DMS79 (cell line): ENCODE measurements at places on chromosomes 5 and 9.
A peak's percentile ranks its signal among the peaks of the same experiment; 100 is the strongest.

- DNase-seq, result no peak
Observed at GRCh38 chr5:137636830-137637714, 98.8 kb downstream of the KLHL3 start.

- DNase-seq, result no peak
Observed at GRCh38 chr9:131744171-131744719, 4.4 kb upstream of the RAPGEF1 start.

- no peak for DNase-seq
Observed at GRCh38 chr9:100492952-100493351, 20.0 kb downstream of the TMEFF1 start.

DNA sequence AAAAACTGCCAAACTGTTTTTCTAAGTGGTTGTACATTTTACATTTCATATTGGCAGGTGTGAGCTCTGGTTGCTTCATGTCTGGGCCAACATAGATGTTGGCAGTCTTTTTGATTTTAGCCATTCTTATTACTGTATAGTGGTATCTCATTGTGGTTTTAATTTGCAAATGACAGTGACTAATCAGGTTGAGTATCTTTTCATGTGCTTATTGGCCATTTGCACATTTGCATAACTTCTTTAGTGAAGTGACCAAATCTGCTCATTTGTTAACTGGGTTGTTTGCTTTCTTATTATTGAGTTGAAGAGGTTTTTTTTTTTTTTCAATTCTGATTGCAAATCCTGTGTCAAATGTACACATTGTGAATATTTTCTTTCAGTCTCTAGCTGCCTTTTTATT, 36.9 kb upstream of the MSX2 start:
- DNase-seq, result no peak

- no peak for DNase-seq
Observed at GRCh38 chr5:150642567-150642927, 2.1 kb downstream of the SYNPO start.

- DNase-seq, result no peak
Observed at GRCh38 chr5:28810751-28811136, 1772.4 kb upstream of the CDH9 start.

DNA sequence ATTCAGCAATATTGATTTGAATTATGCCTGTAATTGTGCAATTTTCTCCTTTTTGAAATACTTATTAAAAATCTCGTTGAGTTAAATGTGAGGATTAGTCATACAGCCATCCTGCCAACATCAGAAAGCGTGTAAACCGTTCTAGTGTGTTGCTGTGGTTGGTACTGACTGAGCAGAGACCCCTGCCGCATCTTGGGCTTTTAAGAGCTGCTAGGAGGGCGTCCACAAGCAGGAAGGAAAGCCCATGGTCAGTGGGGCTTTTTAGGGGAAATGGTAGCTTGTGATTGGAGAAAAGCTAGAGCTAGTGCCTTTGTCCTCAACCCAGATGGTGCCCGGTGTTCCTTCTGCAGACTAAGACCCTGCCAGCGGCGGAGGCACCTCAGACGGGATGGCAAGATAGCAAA, 1.3 kb downstream of the SDHA start:
- no peak for DNase-seq

DNA sequence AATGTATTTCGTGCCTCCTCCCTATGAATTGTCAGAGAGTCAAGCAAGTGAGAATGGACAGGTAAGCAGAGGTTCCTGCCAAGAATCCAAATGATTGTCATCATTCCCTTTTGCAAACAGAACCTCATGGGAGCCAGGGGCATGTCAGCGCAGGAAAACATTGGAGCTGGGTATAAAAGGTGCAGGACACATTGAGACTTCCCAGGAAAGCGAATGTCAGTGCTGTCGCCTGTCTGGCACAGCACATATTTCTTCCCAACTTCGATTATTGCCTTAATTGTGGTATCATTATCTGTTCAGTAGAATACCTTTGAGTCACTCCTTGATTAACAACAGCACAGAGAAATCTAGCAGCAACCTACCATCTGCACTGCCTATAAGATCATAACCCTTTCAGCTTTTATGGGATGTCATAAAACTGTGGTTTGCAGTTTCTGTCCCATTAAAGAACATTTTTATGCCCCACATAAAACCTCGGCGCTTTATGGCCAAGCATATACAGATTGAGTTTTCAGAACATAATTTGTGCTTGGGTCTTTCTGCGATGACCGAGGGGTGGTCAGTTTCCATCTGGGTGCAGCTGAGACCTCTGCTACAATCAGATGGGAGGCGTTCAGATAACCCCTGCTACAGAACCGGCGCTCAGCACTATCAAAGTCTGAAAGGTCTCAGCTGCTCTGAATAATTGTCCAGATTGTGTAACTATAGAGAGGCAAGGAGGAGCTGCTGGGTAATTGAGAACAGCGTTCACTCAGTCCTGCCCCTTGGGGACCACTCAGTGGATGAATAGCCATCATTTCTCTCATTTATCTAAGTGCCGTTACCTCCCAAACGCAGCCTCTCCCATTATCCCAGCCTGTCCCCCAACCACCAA, 30.9 kb upstream of the WWC1 start:
- no peak for DNase-seq

GRCh38 chr5:118888556-118888955, 99.8 kb downstream of the DTWD2 start:
- DNase-seq, result no peak

- DNase-seq, result peak; percentile 8
Observed at GRCh38 chr5:132385326-132386105, 16.0 kb downstream of the SLC22A5 start.

DNA sequence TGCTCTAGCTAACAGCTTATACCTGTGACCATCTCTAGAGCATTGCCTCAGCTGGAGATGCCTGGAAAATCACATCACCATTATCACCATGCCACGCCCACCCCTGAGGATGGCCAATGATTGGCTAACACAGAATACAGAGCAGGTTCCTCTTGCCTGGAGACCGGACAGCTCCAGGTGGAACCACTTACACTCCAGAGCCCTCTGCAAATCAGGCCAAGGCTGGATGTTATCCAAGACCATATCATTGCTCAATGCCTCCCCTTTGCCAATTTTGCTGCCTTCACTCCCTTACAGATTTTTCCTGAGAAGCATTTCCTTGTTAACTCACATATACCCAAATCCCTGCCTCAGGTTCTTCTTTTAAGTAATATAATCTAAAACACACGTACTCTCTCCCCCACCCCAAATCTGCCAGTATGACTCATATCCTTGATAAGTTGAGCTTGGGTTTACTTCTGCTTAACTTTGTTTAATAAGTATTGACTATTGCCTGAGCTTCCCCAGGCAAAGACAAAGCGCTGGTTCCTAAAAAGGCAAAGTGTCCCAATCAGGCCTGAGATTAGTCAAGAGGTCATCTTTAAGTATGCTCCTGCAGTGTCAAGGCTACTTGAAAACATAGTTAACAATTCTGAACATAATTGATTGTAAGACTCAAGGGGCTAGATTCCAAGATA, 309.6 kb downstream of the EPB41L4A start:
- no peak for DNase-seq

DNA sequence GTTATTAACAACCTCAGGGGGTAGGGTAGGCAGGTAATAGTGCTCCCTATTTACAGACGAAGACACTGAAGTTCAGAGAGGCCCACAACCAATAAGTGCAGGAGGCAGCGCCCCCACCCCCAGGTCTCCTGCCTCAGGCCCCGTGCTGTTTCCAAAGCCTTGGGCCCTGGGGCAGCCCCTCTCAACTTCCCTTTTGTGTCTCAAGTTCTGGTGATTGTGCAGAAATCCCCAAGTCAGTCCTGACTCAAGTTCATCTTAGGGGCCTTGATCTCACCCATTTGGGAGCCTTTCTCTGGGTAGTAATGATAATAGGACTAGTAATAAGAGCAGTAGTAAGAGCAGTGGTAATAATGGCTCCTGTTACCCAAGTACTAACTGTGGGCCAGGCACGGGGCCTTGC, 35.5 kb upstream of the ASS1 start:
- no peak for DNase-seq

DNA sequence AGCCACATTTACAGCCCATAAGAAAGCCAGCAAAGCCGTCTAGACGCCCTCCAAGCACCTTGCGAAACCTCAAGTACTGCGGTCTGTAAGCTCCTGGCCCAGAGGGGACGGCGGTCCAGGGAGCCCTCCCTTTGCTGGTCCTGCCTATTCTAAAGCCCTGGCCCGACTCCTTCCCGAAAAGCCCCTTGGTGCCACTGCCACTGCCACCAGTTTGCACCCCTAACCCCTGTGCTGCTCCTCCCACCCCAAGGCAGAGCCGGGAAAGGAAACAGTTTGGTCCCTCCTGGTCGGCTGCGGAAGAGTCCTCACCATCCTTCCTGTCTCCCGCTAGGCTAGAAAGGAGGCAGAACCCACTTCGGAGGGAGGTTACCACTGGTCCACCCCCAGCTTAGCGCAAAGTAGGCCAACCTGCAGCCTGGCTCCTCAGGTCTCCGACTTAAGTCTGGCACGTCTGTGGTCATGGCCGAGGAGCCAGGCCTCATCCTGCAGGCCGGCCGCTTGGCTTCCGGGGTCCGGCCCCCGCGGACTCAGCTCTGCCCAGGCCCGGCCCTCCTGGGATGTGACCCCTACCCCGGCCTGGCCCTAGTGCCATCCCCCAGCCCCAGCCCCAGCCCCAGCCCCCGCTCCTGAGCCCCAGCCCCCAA, 916 bp downstream of the TOR1A start:
- DNase-seq, result no peak

GRCh38 chr5:169599451-169599850, 15.9 kb downstream of the SPDL1 start:
- no peak for DNase-seq

DNA sequence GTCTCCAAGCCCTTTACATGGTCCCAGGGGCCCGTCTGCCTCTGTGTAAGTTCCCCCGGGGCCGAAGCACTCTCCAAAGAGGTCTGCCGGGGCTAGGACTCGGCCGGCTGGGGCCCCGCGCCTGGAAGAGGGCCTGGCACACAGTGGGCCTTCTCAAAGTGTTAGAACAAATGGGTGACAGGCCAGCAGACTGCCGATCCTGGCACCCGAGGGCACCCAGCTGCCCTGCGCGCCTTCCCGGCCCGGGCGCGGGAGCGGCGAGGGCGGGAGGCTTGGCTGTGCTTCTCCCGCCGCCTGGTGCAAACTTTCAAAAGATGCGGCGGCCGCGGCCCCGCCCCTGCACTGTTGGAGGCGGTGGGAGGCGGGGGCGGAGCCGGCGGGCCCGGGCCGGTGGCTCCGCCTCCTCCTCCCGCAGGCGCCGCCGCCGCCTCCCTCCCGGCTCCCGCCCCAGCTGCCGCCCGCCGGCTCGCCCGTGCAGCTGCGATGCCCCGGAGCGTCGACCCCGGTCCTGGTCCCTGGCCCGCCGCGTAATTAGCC, at the start of gene NEURL1B:
Gene NEURL1B, plus strand, starts transcription at position 442 of the 537 bp plus-strand sequence. CDS start 144 bp downstream, outside the sequence.
- peak; percentile 37 for DNase-seq

DNA sequence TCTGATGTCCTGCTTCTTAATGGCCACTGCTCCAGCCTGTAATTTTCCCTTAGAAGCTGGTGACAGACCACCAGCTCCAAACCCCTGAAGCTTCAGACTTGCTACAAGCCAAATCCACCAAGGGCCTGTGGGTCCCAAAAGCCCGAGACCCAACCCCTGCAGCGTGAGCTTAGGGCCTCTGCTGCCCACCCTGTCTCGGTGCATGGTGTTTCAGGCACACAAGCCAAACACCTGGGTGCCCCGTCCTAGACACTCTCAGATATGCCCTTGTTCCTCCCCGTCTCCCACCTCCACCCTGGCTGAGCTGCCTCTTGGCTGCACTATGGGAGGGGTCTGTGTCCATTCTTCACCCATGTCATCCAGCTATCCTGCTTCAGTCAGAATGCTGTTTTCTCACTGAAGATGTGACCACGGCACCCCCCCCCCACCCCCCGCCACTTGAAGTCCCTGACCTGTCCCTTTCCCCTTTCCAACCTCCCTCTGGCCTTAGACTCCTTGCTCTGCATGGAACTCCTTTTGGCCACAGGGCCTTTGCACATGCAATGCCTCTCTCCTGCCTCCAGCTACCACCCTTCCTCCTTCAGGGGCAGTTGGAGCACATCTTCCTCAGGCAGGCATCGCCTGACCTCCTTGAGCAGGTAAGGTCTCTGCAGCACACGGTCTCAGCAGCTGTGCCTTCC, 55.8 kb downstream of the ZNF354C start:
- no peak for DNase-seq
